GM12892 (cell line): ENCODE measurements at places on chromosomes 3 and 15.

- peak; percentile 45 for DNase-seq
Measured at GRCh38 chr3:72347819-72348319, 500.4 kb downstream of the SHQ1 start.

GRCh38 chr3:32709346-32709745 is 24.4 kb downstream of the CNOT10 start:
- no peak for DNase-seq

DNA sequence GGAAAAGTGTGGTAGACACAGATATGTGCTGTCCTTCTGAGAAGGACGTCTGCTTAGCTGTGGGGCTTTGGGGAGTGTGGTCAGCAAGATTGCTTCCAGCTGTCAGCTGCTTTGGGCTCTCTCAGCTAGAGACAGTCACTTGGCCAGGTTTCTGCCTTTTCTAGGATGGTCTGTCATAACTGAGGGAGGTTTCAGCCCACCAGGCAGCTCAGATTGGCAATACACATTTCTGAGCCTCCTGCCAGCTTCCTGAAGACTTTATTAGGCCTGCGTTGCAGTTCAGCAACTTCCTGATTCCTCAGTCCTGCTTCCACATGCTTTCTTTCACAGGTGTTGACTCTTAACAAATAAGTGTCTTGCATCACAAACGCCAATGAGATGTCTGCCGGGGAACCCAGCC is 286.5 kb downstream of the SQOR start:
- DNase-seq: no peak

- no peak for DNase-seq
Measured at GRCh38 chr3:184275381-184275701, 481 bp upstream of the ECE2 start.

DNA sequence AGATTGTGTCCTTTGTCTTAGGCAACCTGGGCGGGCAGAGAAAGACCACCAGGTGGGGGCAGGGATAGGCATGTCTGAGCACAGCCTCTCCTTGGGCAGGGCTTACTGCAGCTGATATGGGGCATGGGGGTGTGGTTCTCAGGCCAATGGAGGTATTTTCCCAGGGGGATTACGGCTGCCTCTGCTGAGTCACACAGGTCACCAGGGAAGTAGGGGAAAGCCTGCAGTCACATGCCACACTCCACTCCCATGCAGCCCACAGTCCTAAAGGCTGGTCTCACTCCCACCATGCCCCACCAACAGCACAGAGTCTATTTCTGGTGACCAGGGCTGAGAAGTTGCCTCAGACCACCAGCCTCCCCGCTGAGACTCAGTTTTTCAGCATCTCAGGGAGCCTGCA is 466.4 kb downstream of the DIPK2A start:
- no peak for DNase-seq

DNA sequence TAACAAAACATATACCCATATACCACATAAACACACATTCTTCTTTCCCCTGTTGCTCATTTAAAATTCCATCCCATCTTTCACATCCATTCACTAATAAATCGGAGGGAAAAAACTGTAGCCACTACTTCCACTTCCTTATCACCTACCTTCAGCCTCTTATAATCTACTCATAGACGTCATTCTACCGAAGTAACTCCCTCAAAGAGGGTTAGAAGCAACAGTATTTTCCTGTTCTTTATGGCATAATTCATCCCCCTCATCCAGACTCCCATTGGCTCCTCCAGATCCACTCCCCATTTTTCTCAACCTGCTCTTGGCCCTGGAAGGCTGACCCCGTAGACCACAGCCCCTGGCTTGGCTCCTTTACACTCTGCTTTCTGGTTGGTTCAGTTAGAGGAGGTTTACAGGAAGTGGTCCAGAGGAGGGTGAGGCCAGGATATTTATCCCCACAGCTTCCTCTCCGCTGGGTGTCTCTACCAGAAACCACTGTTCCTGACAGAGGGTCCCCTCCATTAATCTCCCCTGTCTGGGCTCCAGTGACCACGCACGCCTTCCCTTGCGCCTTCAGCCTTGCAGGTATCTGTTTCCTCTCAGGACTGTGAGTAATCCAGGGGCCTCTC is 46.3 kb downstream of the FMN1 start:
- no peak for DNase-seq

GRCh38 chr3:52532838-52533622 is 627 bp downstream of the NT5DC2 start:
- DNase-seq: peak; percentile 65
